ENCODE measurements at places on chromosomes 2 and 18.

DNA sequence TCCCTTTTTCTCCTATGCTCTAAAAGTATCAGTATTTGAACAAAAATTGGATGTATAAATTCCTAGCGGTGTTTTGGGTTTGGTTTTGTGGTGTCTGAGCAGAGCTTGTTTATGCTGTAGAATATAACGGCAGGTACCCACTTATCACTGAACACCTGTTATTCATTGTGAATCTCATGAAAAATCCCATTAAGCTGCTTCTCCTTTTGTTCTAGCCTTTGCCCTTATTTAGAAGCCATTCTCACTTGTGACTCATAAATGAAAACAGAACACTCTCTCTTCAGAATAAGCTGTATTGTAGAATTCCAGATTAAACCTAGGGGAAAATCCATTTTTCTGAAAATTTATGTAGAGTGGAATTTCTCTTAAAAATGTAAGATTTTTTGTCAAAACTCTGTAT lies 104.0 kb downstream of the PRPF40A start:
- DNase-seq = no peak

DNA sequence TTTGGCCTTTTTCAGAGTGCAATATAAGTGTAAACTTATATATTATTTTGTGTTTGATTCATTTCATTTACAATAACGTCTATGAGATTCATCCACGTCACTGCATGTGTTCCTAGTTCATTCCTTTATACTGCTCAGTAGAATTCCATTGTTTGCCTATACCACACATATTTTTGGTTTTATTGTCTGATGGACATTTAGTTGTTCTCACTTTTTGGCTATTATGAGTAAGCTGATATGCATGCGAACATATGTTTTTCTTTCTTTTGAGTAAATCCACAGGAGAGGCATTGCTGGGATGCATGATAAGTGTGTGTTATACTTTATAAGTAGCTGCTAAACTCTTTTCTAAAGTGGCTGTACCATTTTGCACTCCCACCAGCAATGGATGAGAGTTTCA lies 314.8 kb upstream of the HS6ST1 start:
- no peak for DNase-seq

- no peak for DNase-seq
These were observed 24.8 kb upstream of the ZFP36L2 start for GRCh38 chr2:43251171-43251731.

DNA sequence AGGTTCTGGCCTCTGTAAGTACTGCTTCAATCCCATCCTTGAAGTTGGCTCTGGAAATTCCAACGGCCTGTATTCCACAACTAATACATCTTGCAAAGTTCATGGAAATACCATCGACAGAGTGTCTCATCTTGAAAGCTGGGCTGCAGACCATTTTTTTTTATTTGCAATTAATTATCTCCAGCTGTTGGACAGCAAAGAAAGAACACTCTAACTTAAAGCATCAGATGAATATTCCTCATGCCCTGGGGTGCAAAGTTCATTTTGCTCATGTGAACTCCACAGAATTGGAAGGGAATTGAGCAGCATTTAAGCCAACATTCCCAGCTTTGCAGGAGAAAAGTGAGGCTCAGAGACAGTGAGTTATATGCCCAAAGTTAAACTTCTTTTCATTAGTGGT lies 96.5 kb upstream of the PIEZO2 start:
- DNase-seq = no peak

GRCh38 chr2:95044601-95045000 lies 19.1 kb downstream of the MAL start:
- no peak for DNase-seq

DNA sequence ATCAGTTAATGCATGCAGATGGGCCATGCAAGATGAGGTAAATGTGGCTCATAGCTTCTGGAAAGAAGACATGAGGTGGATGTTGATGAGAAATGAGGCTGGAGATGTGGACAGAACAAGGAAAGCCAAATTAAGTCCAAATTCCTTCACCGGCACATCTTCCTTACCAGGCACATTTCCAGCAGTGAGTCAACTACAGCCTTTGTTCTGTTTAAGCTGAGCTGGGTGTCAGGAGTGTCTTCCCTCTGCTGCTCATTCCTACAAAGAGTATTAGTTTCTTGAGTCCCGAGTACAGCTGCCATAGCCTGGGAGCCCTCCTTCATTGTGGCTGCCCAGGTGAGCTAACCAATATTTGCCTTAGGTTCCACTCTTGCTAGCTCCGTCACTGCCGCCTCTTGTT lies 945.0 kb downstream of the SLC4A3 start:
- DNase-seq = no peak

DNA sequence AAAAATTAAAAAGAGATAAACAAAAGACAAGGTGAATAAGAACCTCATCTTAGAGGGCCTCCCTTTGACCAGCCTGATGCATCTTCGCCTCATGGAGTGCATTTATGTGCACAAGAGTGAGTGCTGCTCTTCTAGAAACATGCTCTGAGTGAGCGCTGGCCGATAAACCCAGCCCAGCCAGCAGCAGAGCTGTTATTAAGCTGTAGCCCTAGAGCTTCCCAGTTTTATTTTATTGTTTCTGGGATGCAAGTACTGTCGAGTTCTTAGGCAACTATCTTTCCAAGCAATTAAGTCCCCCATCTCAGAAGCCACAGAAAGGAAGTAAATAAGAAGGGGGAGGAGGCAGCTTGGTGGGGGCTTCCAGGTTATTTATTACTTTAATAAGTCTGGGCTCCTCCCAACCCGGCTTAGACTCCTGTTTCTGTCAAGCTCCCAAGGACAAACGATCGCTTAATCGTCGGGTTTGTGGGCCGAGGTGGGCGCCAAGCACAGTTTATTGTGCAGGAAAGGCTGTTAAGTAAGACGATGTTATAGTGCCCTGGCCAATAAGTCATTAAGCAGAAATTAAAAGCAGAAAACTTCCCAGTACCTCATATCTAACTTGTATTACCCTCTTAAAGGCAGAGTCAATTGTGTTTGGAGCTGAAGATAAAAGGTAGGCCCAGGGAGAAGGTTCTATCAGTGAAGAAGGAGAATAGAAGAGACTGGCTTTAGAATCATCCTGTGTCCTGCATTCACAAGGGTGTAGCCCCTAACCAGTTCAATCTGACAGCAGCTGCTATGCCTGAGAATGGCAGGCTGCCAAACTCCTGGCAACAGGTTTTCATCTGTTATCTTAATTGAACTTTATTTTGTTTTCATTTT lies 176.3 kb downstream of the PIK3C3 start:
- no peak for DNase-seq

GRCh38 chr2:151518802-151519201 lies 109.1 kb downstream of the RIF1 start:
- no peak for DNase-seq
